ENCODE measurements at places on chromosomes 2 and 18. TPM values are rescaled to one million over a fixed set of nuclear protein-coding genes. Genes with fewer than 3 reads are reported as not detected.

DNA sequence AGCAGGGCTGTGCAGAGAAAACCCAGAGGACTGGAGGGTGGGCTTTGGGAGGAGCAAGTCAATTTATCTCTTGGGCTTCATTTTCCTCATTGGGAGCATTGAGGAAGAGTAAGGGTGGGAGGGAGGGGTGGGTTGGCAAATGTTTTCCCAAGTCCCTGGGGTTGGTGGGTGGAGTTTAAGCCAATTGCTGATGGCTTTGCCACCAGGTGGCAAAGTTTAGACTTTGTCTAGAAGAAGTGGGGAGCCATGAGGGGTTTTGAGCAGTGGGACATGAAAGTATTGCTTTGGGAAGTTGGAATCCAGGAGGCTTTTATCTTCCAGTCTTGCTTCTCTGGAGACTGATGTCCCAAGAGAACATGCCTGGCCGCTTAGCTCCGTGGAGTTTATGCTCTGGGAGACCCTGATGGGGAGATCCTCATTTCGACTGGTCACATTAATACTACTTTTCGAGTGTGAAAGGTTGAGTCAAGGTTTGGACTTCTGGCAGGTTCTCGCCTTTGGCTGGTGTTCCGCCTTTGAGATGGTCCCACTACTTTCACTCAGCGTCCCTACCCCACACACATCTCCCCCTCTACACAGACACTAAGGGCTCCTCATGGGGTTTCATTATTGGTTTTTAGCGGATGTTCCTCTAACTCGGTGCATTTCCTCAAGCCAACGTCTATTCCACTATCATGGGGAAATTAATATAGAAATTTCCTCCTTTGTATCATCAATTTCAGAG is 126.7 kb downstream of the PRKCE start:
- no peak for DNase-seq

GRCh38 chr2:164928101-164928673 is 27.1 kb downstream of the SLC38A11 start:
- DNase-seq: no peak

DNA sequence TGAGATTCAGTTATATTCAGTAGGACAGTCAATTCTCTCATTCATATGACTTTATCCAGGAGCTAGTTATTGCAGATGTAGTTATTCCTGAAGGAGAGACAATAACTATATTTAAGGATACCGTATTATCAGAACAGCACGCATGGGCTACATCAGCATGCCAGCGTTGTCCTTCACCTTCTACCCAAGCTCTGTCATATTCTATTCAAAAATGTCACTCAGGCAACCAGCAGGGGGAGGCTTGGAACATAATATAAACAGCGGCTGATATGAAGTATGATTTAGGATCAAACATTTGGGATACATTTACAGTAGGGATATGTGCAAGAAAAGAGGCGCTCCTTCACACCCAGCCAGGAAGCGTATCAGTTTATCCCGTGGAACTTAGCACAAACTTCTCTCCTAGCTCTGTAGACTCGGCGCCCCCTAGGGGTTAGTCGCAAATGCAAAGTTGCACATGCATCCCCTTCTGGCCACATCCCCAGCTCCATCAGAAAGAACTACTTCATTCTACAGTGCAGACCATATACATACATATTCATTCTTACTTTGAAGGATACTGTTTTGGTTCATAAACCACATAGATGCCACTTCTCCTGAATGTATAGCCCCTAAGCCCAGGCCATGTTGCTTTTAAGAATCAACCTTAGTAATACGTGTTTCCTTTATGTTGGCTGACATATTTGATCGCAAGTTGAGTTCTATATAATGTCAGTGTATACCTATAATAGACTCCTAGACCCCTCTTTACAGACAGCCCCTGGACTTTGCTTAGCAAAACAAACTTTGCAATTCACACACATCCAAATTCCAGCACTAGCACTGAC is 759.4 kb downstream of the ADCYAP1 start:
- no peak for DNase-seq

DNA sequence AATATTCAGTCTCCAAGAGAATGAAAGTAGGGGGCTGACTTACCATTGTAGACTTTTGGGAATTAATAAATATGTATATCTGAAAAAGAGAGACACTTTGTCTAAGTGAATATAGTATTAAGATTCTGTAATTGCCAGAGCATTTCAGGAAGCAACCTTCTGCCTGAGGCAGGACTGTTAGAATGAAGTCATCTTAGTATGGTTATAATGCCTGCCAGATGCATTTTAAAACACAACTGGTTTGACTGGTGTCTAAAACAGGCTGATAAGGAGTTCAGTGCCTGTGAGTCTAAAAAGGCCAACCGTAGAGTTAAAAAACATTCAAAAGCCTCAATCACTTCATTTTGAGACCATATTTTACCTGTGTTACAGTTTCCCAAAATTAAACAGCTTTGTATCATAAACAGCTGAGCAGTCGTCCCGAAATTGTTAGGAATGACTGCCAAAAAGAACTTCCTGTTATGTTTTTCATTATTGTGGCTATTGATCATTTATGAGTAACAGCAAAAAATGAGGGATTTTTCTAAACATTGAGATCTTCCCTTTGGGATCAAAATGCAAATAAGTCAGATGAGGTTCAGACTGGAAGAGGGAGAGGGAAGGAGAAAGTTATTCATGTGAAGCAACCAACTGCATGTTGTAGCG is 443.9 kb downstream of the PID1 start:
- no peak for DNase-seq

- DNase-seq: no peak
Measured at GRCh38 chr2:64698177-64698643, 44.5 kb upstream of the SERTAD2 start.

DNA sequence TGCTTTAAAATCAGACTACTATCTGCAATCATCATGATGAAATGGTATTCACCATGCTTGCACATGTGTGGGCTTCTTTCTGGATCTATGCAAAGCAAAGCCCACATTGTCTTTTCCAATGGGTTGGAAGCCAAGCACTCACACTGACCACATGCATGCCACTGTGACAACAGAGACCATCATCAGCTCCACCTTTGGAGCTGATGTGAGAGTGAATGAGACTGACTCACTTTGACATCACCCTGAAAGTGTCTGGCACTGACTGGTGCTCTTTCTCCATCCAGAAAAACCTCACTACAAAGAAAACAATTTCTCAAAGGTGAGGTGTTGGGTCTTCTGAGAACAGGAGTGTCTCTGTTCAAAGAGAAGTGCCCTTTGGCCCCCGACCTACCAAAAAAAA is 4.7 kb downstream of the MYO5B start:
- no peak for DNase-seq

GRCh38 chr18:76875390-76876325 is 53.3 kb downstream of the ZNF236 start:
- no peak for DNase-seq

GRCh38 chr18:59650266-59650820 is 46.9 kb downstream of the CCBE1 start:
- no peak for DNase-seq

- DNase-seq: no peak
Measured at GRCh38 chr18:25077038-25077943, 274.7 kb downstream of the ZNF521 start.

DNA sequence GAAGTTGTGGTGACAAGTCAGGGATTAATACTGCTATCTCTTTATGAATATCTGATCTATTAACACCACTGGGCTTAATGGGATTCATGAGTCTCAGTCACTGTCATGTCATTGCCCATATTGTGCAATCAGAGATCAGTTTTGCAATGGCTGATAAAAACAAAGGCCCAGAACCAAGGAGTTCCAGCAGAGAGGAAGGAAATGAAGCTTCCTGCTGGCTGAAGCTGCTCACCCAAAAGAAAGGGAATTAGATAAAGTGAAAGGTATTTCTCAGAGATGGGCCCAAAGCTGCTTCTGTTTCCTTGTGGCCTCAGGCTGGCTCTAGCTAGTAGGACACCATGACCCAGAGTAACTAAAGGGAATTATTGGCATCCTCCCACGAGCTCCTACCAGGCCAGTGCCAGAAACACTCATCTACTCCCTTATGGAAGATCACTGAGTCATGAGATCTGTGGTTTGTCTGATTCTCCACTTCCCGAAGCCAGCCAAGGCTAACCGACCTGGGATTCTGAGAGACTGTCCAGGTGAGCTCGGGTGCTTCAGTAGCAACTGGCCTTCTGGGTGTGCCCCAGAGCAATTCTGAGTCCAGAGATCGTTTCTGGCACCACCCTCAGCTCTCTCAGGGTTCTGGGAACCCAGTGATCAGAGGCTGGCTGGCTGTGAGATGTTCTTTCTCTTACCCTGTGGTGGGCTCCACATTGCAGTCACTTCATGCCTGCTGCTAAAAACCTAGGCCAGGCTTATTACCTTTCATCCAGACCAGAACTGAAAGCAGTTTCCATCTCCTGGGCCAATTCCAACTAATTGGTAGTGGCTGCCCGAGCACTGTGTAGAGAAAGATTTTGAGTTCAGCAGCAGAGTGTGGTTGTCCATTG is 129.5 kb upstream of the PELI1 start:
- DNase-seq: no peak

- DNase-seq: no peak
Measured at GRCh38 chr2:105416156-105416555, 17.3 kb upstream of the FHL2 start.

GRCh38 chr18:73948084-73948483 is 199.6 kb downstream of the FBXO15 start:
- DNase-seq: no peak

TSPYL6 gene
- not detected for total RNA-seq

TRIM54 gene
- not detected for total RNA-seq

RRM2 gene
- total RNA-seq: 0.32 TPM

ALPG gene
- not detected for total RNA-seq

RNF152 gene
- 2.1 TPM for total RNA-seq

CRYGD gene
- not detected for total RNA-seq

CXCR2 gene
- total RNA-seq: not detected

RIT2 gene
- total RNA-seq: not detected

Data from T-helper 17 cell (primary cell).